ENCODE measurements at places on chromosomes 7 and 10.

DNA sequence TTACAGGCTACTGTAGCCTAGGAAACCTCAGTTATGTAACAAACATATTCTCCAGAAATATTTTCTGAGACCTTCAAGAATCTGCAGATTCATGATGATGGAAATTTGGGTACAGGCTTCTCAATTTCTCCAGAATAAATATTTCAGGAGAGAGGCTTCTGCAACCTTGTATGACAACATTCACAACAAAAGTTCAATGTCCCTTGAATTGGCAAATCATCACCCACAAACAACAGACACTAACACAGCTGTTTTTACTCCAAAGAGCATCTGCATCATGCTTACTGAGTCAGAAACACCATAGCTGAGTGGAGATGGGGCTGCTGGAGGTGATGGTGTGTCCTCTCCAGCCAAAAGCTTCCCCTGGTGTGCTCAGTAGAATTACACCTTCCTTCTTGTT, 9.3 kb upstream of the COBL start:
- no peak for DNase-seq

DNA sequence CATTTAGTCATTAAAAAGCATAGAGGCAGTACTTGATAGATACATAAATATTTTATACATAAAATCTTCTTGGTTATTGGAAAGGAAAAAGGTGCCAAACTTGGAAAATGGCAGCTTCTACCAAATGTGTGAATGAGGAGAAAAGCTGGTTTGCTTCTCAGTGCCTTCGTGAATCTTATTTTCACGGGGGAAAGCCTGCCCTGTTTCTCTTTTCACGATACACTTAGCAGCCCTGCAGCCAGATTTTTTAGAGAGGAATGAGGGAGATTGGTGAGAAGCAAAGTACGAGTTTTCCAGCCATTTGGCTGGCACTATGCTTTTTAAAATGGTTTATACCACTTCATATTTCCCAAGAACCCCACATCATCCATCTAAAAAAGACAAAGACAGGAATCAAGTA, 22.9 kb upstream of the C1QL3 start:
- DNase-seq = no peak

DNA sequence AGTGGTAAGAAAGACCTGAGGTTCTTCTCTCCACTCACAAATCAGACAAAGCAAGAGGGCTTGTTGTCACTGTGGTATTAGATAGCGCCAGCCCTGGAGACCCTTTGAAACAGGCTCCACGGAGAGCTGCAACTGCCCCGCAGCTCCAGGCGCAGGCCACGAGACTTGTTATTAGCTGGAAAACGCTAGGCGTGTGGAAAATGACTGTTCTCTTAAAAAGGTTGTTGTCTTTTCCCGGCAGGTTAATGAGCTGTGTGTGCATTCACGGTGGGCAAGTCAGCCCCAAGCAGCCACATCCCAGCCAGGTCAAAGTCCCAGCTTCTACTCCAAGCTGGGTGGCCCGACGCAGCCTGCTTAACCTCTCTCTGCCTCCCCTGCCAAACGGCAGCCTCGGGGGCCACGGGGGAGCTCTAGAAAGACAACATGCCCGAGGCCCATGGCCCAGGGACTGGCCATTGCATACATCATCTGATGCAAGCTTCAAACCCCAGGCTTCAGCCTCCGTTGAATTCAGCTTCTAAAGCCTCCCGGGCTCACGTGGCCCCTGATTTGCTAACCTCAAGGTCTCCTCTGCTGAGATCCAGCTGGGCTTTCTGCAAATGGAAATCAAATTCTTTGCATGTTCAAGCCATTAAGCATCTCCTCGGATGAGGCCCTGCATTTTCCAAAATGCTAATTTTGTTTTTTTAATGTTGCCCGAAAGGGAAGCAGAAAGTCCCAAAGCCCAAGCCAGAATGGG, 61.3 kb upstream of the DNAAF5 start:
- no peak for DNase-seq

DNA sequence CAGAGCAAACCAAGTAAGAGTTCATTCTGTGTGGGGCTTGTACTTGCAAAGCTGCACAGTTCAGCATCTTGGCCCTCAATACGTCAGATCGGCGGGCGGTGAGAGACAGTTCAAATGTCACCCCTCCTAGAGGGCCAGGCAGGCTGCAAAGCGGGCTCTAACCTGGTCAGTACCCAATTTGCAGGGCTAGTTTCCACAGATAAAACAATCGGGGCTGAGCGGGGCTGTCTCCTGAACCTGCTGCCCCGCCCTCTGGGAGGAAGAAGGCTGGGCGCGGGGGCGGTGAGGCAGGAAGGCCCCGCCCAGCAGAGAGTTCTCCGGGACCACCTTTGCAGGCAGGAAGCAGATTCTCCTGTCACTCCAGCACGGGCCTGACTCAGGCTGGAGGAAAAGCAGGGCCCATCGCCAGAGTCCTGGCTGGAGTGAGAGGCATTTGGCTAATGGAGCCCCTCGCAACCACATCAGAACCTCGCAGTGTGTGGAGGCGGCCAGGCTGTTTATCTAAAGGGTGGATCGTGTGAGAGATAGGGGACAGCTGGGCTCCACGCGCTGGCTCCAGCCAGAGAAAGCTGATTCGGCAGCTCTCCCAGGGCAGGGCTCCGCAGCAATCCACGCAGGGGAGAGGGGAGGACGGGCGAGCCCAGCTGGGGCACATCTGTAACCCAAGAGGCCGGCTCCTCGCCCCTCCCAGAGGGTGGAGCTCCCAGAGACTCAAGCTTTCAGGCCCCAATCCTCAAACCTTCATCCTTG, 83.1 kb downstream of the SH3PXD2A start:
- DNase-seq = peak; percentile 29

DNA sequence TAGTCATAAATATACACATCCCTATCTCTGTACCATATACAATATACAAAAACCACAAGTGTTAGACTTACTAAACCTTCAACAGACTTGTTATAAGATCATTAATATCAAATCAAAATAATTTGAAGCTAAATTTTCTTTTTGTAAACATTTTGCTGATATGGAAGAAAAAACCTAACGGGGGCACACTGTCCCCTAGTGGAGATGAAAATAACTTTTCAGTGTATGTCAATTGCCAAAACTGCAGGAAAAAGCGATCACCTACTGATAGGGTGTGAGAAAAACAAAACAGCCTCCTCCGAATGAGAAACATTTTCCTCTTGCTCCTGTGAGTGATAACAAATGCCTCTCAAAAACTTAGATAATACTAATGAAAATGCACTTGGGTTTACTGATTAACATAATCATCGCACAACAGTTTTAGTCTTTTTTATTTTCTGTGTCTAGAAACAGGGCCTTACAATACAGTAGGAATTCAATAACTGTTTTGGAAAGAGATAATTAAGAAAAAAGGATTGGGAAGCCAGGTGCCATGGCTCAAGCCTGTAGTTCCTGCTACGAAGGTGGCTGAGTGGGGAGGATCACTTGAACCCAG, 322.7 kb downstream of the CRPPA start:
- DNase-seq = no peak

DNA sequence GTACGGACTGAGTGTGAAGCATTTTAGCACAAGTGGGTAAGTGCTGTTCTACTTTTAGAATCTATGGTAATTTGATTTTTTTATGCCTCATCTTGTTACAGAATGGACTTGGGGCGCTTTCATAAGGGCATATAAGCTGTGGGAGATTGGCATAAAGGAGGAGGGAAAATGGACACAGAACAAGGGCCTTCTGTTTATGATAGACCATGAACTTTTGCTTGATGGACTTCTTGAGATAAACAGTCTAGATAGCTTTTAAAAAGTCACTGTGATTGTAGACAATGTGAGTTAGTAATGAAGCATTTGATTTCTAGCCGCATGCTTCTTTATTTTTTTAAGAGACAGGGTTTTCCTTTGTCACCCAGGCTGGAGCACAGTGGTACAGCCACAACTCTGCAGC, 2.0 kb downstream of the ZSCAN21 start:
- no peak for DNase-seq

GRCh38 chr7:40584667-40585433, 450.0 kb downstream of the SUGCT start:
- DNase-seq = no peak

GRCh38 chr7:7957513-7957912, 11.1 kb upstream of the GLCCI1 start:
- DNase-seq = no peak

- DNase-seq = no peak
Measured at GRCh38 chr7:20804345-20804744, 17.7 kb upstream of the SP8 start.

DNA sequence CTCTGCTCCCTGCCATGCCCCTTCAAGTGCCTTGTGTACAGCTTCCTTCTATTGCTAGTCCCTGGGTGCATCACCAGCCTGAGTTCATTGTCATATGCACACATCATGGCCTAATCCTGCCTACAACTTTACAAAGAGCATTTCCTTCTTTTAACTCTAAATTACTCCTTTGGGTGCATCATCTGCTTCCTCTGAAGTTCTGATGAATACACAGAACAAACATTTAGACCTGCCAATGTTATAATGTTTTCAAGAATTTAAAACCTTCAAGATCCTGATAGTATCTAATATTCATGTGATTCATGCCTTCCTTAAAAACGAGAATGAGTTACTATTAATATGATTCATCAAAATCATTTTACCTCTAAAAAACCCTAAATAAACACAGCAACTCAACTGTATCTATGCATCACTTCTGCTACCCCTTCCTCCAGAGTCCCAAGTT, 357.1 kb downstream of the MAGI2 start:
- DNase-seq = no peak

- DNase-seq = no peak
Measured at GRCh38 chr10:8416760-8417159, 362.3 kb downstream of the GATA3 start.

DNA sequence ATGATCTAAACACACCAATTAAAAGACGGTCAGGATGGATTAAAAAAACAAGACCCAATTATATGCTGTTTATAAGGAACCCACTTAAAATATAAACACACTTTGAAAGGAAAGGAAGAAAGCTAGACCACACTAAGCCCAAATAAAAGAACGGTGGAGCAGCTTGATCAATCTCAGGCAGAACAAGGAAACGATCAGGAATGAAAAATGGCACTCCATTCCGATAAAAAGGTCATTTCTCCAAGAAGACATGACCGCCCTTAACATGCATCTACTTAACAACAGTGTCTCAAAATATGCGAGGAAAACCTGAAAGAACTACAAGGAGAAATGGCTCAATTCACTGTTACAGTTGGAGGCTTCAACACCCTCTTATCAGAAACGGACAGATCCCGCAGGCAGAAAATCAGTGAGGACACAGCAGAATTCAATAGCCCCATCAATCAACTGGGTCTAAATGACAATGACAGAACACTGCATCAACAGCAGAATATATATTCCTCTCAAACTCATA, 210.0 kb downstream of the MAD1L1 start:
- no peak for DNase-seq

- no peak for DNase-seq
Measured at GRCh38 chr10:11521860-11522259, 89.6 kb downstream of the USP6NL start.

DNA sequence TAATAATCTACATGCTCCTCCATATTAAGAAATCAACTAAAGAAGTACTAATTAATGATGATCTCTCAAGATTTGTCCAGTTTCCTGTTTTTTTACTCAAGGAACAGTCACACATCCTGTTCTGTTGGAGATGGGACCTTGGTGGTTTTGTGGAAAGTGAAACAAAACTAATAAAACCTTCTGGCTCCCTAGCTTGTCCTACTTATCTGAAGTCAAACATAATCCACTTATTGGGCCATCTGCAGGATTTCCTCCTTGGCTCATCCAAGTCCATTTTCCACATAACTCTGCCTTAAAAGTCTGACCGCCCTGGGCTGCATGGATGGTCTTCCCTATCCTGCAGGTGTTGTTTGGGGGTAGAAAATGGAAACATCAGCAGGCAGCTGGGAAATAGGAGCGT, 39.4 kb upstream of the TARP start:
- DNase-seq = no peak

- no peak for DNase-seq
Measured at GRCh38 chr10:5659702-5660528, 6.5 kb downstream of the ASB13 start.

- no peak for DNase-seq
Measured at GRCh38 chr10:31219306-31219705, 99.7 kb upstream of the ZEB1 start.

DNA sequence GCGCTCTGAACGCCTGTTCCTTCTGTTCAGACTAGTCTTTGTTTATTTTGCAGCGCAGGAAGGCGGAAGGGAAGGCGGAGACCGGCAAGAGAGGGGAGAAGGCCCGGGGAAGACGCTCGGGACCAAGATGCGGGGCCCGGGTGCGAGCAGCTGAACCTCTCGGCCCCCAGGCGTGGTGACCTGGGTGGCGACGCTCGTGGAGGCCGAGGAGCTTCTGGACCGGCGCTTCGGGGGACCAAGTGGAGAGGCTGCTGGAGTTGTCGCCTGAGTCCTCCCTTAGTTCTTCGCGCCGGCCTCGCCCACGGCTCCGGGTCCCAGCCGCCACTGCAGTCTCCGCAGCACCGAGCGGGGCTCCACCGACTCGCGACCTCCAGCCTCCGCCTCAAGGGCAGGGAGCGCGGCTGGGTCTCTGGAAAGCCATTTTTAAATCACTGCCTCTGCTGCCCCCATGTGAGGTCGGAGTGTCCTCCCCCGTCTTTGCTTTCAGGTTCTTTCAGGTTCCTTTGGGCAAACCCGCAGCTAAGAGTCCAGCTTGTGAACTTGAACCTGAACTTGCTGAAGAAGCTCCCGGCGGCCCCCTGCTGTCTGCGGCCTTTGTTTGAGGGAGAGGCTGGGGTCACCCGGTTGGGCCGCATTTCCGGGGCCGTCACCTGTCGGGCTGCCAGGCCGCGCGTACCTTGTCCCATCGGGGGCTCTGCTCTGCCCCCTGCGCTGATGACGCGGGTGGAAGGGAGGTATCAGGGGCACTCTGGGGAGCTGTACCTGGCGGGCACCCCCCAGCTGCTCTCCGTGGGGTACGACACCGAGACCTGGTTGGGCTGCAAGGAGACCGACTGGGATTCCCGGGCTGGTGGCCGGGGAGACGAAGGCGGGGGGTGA, 136.0 kb downstream of the KIF20B start:
- no peak for DNase-seq

DNA sequence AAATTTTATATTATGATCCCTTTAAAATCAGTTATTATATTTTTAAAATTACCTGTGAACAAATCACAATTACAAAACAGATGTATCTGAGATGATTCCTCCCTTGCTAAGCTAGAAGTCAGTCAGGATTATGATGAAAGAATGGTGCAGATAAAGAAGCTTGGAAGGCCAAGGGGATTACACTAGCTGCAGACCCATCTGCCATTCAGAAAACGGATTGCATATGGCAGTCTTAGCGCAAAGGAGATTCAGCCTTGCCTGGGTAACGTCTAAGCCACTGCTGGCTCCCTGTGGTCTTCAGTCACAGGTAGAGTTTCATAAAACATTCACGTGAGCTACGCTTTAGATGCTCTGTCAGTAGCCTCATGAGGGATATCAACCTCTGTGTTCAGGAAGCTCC, 222.2 kb downstream of the POU6F2 start:
- no peak for DNase-seq

DNA sequence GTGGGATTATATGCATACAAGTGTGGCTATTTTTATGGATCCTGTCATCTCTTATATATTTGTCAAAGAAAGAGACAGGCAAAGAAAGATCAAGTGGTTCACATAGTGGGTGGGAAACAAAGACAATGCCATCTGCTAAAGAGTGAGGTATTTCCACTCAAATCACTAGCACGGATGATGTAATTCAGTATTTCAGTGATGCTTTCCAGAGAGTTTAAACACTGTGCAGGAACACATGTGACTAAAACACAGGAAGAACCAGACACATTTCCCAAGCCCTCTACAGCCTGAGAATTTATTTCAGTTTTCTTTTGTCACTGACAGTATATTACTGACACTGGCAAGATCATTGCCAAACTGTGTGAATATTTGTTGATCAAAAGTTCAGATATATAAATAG, 885.7 kb upstream of the CELF2 start:
- DNase-seq = no peak
